Progenitor cell of endocrine pancreas (in vitro differentiated cells): ENCODE measurements at places on chromosomes 6 and 20.

GRCh38 chr6:117776441-117776840 lies 101.2 kb downstream of the NUS1 start:
- DNase-seq: no peak

GRCh38 chr6:90709431-90709996 lies 122.6 kb upstream of the MAP3K7 start:
- DNase-seq: no peak

DNA sequence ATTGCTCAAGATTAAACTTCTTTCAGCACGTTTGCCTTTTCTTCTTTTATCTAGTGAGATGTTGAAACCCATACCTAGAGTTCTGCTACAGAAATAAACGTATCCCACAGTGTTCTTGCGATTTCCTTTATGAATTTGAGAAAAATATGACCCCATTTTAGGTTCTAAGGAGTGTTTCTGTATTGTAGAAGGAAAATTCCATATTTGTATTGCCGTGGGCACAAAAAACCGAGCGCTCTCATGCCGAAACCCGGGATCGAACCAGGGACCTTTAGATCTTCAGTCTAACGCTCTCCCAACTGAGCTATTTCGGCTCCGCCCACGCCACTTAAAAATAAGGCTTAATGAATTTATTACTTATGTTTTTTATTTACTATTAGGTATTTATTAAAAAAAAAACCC lies 23.7 kb downstream of the ZNF311 start:
- DNase-seq: peak; percentile 51

- DNase-seq: no peak
These were observed 49.0 kb downstream of the TMEM170B start for GRCh38 chr6:11586536-11586935.

GRCh38 chr20:16596991-16597390 lies 23.7 kb upstream of the KIF16B start:
- DNase-seq: no peak

- no peak for DNase-seq
These were observed 111.1 kb downstream of the PDSS2 start for GRCh38 chr6:107348224-107348623.

DNA sequence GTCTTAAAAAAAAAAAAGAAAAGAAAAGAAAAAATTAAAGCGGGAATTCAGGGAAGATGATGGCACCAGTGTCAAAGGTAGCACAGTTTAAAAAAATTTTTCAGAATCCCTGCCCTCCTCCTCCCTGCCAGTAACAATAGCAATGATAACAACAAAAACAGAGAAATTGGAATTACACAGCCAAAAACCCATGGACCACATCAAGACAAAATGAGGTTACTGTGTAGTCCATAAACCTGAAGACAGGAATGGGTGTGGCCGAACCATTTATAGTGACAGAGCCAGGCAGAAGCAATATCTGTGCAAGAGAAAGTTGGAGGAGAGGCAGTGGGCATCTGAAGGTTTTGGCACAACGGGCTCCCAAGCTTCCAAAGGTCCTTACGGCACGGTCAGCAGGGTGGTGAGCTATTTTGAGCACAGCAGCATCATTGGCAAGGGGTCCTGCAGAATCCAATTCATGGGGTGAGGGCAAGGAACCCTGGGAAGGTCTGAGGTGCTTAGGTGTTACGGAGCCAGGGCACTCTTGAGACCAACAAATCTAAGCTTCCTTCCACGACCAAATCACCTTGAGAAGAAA lies 202.3 kb downstream of the GMPR start:
- DNase-seq: no peak

DNA sequence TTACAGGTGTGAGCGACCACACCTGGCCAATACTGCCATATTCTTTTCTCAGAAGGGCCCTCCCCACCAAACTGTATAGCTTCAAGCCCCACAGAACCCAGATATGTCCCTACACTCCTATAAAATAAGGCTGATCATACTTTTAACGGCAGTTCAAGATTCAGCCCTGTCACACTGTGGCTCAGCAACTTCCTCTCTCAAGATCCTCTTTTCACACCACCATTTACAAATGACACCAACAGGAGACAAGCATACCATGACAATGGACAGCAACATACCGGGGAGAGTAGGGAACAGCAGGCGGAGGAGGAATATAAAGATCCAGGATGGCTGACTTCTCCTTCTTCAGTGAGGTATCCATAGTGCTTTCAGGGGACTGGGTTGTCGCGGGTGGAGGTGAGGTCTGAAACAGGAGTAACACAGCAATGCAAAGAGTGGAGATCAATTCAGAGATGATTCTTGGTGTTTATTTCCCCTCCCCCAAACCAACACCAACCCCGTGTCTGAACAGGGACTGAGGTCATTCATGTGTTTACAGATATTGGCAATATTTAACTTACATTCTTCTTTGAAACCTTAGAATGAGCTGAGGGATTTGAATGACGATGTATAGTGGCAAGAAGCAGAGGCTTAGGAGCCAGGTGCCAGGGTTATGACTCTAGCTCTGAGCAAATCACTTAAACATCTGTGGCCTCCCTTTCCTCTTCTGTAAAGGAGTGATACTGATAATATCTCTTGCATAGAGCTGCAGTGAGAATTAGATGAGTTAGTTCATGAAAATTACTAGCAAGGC lies 57.6 kb upstream of the IPCEF1 start:
- DNase-seq: no peak

DNA sequence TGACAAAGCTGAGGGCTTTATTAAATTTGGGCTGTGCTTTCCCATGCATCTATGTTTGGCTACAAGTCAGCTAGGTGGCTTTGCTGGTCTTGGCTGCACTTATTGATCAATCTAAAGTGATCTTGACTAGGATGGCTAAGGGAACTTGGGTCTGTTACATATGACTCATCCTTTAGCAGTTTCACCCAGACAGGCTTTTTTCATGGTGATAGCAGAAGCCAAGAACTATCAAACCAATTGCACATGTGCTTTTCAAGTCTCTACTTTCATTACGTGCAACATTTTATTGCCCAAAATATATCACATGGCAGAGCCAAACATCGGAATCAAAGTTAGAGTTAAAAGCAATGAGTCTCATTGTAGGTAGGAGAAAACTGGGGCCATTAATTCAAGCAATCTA lies 626.3 kb downstream of the TENT5A start:
- no peak for DNase-seq

GRCh38 chr20:49482621-49483017 lies at the start of gene KCNB1:
TSS of gene KCNB1 (minus strand) at chr20:49482668. CDS start at chr20:49482480, 188 bp downstream.
- peak; percentile 85 for DNase-seq

DNA sequence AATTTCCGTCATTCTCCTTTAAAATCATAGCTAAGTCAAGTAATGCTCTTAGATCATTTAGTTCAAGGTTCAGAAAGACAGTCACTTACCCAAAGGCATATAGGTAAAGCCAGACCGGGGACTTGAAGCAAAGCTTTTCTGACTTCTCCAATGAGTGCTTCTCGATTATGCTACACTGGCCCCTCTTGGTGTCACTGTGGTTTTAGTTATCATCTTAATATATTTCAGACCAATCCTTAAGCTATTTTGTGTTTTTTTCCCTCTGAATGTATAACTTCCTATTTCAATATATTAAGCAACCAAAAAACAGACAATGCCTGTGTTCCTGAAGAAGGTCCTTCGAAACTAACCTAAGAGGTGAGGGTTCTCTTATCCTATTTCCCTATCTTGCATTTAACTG lies 3.9 kb downstream of the PRDM1 start:
- DNase-seq: no peak

DNA sequence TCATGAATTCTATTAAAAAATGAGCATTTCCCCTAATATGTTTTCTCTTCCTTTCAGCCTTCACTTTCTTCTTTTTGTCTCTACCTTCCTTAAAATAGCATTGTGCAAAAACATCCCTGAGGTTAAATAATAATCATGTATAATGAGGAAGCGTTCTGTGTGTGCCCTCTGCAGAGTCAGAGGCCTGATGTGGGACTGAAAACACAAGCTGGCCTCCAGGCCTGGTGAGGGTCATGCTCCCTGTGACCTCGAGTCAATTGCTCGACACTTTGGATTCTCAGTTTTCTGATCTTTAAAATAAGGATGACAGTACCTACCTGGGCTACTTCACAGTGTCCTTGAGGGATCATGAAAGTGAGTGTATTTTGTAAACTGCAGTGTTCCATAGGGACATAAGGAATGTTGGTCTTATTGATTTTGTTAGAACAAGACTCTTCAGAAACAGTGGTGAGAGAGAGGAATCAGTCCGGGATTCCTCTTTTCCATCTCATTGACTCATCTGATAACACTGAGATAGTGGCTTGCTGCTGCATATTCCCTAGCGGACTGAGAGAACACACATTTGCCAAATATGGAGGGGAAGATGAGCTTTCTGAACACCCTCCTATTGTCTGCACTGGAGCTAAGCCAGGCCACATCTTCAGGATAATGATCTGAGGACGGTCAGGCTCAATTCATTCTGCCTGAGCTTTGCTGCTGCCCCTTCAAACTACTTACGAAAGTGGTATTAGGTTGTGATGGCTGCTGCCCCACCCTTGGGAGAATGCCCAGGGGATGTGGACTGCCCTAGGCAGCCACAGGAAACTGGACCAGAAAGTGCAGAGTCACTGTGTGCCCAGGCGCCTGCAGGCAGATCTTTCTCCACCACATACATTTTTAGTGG lies 39.6 kb upstream of the PDE7B start:
- no peak for DNase-seq

DNA sequence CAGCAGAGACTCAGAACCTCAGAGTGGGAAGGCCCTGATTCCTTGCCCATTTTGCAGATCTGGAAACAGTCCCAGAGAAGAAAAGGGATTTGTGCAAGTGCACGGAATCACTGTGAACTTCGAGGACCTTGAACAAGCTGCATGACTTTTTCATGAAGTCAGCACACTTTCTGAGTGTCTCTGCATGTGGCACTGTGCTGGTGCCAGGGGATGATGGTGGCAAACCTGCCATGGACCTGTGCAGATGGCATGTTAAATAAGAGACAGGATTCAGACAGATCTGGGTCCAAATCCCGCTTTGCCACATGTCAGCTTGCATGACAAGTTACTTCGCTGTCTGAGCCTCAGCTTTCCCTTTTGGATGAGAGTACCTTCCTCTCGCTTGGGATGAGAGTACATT lies 26.8 kb downstream of the ZNF831 start:
- DNase-seq: no peak

- DNase-seq: no peak
These were observed 273.0 kb upstream of the TAB2 start for GRCh38 chr6:149044528-149044927.

- DNase-seq: no peak
These were observed 1.6 kb downstream of the MAP3K5 start for GRCh38 chr6:136790411-136791295.

GRCh38 chr6:158839796-158840195 lies 20.6 kb upstream of the EZR start:
- no peak for DNase-seq

DNA sequence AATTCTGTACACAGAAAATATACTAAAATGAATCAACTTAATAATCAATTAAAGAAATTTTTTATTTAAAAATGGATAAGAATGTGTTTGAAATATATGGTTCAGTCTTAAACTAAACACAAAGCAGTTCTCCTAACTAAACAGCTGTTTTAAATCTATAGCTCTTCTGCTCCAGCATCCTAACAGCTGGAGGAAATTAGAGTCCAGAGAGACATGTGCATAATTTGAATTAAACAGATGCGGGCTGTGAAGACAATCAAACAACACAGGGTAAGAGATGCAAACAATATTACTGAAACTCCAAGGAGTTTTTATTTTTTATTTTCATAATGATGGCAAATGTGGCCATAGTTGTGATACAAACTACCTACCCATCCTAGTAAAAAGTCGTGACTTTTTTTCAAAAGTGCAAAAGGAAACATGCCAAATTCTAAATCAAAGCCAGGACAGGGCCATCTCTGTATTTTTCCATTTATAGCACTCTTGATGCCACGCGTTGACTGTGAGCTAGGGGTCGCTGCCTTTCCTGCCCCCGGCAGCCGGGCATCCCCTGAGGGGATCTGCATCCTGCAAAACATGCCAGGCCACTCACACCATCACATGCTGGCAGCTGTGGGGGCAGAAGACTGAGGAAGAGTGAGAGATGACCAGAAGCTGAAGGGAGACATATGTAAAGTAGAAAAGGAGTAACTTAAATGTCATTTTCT lies 310.6 kb downstream of the PRKN start:
- DNase-seq: no peak

GRCh38 chr6:140599916-140600315 lies 1225.5 kb upstream of the CITED2 start:
- no peak for DNase-seq

DNA sequence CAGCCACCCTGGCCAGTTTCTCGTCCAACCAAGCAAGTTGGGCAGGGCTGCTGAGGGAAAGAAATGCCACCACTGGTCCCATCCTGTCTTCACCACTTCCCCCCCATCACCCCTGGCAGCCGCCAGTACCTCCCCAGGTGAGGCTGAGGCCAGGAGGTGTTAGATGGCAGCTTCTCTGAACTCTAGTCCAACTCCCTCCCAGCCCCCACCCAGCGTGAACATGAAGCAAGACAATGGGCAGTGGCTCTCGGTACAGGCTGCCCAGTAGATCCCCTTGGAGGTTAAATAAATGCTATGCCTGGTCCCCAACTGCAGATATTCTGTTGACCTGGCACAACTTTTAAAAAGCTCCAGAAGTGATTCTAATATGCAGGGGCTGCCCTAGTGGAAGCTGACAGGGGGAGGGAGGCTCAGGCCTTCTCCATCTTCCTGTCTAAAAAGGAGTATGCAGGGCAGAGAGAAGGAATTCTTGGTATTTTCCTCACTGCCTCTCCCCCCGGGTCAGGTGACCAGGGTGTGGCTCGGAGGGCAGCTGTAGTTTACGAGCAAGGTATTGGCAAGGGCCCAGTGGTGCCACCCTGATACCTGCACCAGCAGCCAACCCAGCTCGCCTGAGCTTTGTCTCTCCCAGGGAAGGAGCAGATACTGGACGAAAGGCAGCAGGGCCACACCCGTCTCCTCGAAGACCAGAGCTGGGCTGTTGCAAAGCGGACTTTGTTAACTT lies 25.7 kb downstream of the KCNK5 start:
- DNase-seq: no peak

DNA sequence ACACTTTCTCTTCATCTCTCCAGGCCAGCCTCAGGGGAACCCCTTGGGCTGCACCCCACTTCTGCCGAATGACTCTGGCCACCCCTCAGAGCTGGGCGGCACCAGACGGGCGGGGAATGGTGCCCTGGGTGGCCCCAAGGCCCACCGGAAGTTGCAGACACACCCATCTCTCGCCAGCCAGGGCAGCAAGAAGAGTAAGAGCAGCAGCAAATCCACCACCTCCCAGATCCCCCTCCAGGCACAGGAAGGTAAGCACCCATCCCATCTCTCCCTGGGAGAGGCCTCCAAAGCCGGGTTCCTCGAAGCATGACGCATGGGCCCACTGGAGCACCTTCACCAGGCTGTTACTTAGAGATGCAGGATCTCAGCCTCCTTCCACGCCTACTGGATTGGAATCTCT lies 11.3 kb downstream of the MDFI start:
- DNase-seq: no peak

DNA sequence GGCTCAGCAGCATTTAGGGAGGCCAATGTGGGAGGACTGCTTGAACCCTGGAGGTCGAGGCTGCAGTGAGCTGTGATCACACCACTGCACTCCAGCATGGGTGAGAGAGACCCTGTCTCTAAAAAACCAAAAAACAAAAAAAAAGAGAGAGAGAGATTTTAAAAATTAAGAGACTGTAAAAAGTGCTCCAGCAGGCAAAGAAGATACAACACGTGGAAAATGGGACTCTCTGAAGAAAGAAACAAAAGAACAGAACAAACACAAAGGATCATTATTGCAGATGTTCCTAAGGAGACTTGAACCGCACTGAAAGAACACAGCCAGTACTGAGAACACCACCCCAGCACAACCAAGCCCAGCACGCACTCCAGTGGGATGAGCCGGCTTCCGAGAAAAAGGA lies 74.2 kb downstream of the TAF4 start:
- DNase-seq: no peak
